NCI-H1436 (cell line): ENCODE measurements at places on chromosomes 3 and 15.

DNA sequence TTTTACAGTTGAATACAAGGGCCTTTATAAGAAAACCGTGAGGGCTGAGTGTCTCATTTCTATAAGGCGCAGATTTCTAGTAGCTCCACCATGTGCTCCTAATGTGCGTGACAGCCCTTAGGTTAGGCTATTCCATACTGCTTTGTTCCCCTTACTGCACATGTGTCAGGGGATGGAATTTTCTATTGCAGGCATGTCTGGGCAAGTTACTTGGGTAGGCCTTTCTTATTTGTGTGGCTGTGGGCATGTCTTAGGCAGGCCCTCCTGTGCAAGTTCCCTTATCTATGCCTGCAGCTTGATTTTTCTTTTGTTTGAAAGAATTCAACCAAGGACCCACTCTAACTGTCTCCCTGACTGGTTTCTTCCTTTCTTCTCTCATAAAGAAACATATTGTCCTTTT lies 434.2 kb upstream of the CNTN3 start:
- no peak for DNase-seq

DNA sequence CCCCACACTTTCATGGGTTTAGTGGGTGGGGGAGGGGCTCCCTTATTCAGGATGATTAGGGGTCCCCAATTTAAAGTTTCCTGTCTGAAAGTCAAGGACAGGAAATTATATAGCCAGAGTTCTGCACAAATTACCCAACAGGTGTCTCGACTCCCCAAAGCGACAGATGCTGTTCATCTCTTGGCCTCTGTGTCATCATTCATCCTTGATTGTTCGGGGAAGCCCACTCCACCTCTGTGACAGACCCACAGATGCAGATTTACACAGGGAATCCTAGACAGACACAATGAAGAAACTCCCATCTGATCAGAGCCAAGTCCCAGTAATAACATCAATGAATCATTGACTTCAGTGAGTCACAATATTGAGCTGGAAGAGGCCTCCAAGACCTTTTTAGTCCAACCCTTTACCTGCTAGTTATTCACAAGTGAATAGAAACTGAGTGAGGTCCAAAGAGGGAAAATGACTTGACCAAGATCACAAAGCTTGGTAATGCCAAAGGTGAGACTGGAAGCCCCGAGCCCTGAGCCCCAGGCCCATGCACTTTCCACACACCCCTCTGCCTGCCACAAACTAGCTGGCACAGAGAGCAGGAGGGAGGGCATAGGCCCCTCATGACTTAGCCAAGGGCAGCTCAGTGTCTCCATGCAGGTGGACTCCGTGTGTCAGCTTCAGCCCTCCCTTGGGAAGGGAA lies 7.9 kb upstream of the SRP14 start:
- DNase-seq: no peak

DNA sequence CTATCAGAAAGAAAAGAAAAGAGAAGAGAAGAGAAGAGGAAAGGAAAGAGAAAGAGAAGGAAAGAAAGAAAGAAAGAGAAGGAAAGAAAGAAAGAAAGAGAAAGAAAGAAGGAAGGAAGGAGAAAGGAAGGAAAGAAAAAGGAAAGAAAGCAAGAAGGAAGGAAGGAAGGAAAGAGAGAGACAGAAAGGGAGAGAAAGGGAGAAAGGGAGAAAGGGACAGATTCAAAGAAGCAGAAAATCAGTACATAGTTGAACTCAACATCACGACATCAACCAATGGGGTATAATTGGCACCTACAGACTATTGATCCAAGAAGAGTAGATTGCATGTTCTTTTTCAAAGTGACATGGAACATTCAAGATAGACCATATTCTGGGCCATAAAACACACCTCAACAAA lies 45.2 kb downstream of the HOMER2 start:
- no peak for DNase-seq

GRCh38 chr15:76335307-76336253 lies 993 bp upstream of the ISL2 start:
- no peak for DNase-seq

GRCh38 chr3:8413337-8413926 lies 88.2 kb upstream of the LMCD1 start:
- DNase-seq: no peak

DNA sequence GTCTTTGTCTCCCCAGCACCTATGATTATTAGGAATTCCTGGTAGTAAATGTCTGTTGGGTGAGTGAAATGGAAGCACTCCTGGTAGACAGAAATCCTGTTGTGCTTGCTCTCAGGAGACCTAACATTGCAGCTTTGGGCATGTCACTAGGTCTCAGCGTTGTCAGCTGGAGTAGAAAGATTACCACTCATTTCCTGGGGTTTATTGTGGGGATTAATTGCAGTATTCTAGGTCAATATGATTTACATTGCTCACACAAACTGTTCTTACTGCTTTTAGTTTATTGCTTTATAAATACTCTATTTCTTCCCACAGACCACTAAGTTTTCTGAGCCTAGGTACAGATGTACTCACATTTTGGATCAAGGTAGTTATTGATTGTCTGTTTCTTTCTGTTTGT lies 5.1 kb downstream of the TSEN2 start:
- DNase-seq: no peak

GRCh38 chr3:133828576-133829309 lies 23.1 kb downstream of the SRPRB start:
- no peak for DNase-seq

- DNase-seq: no peak
These were observed 598.6 kb downstream of the FOXP1 start for GRCh38 chr3:70984776-70985482.

DNA sequence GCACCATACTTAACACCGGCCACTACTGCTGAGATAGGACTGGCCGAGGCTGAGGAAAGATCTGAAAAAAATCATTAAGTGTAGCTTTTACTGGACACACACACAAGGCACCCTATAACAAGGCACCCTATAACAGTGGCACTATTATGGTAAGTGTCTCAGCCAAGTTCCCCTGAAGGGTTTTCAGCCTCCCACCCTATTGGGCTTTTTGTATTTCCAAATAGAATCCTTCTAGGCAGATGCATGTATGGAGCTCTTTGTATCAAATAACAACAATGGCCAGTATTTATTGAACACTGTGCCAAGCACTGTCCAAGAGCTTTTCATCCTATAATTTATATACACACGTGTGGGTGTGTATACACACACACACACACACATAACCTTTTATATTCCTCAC lies 6.7 kb upstream of the DNAJA4 start:
- DNase-seq: no peak

GRCh38 chr3:4906107-4906621 lies 73.1 kb upstream of the BHLHE40 start:
- DNase-seq: no peak

- no peak for DNase-seq
These were observed 64.3 kb downstream of the CASR start for GRCh38 chr3:122247825-122248185.

DNA sequence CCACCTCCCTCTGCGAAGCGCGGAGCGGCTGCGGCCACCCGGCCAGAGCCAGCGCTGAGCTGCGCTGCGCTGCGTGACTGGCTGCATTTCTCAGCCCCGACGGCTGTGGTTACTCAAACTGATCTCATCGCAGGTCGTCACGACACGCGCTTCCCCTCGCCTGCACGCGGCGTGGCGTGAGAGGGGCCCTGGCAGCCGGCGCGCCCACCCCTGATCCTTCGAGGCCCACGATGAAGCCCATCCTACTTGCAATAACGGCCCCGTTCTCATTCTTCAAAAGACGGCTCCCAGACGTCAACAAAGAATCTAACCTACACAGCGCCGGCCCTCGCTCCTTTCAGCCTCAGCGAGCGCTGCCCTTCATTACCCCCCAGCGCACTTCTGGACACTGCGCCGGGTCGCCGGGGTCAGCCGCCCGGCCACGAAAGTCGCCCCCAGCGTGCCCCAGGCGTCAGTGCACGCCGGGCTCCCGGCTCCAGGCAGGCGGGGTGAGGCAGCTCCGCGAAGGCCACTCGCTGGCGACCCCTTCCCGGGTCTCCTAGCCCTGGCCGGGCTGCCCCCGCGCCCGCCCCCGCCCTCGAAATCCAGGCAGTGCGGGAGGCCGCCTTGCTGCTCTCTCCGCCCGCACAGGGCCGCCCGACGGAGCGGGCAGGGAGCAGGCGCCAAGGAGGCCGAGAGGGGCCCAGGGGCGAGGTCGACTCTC lies 9.9 kb upstream of the LEKR1 start:
- no peak for DNase-seq

DNA sequence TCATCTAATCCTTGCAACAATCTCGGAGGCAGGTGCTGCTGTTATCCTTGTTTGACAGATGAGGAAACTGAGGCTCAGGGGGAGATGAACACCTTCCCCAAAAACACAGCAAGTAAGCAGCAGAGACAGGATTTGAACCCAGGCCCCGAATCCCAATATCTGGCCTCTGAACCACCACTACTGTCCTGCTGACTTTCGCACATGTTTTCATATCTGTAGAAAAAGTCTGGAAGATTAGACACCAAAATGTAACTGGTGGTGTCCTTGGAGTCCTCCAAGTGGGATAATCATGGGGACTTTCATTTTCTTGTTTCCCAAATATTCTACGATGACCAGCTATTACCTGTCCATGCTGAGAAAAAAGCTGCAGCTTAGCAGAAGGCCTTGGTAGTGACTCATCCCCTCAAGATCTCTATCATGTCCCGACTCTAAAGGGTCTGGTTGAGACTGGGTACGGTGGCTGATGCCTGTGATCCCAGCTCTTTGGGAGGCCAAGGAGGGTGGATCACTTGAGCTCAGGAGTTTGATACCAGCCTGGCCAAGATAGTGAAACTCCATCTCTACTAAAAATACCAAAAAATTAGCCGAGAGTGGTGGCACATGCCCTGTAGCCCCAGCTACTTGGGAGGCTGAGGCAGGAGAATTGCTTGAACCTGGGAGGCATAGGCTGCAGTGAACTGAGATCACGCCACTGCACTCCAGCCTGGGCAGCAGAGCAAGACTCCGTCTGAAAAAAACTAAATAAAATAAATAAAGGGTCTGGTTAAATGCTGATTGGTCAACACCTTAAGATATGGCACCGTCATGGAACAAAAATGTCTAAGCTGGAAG lies 8.6 kb downstream of the IRAK2 start:
- no peak for DNase-seq

DNA sequence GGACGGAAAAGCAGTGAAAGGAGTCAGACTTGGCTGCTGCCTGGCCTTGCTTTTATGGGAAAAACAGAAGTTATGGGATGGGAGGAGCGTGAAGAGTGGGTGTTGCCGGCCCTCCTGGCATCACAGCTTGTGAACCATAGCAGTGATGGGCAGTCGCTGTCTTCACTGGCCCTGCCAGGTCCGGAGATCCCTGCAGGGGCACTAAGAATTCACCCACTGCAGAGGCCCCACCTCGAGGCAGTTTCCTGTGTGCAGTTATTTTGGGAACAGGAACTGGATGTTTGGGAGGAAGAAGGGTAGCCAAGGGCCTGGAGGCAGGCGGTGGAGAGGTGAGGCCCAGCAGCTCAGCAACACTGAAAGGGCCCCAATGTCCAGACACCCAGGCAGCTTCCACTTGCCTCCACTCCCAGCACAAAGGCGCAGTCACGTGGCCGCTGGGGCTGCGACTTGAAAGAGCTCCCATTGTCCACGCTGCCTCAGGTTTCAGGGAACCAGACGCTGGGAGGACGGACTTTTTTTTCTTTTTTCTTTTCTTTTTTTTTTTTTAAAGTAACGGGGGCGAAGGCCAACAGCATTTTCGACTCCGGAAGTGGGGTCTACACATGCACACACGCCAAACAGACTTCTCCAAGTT lies 255.6 kb downstream of the ZNF621 start:
- DNase-seq: no peak

DNA sequence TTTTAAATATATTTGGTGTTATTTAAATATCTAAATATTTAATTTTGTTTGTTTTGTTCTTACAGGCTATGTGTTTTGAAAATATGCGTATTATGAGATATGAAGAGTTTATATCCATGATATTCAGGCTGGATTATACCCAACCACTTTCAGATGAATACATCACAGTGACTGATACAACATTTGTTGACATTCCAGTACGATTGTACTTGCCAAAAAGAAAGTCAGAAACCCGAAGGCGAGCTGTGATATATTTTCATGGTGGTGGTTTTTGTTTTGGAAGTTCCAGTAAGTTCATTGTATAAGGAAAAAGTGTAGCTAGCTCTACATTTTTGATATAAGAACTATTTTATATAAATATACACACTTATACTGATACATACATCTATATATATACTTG lies 6.9 kb downstream of the AADACL2 start:
- DNase-seq: no peak

DNA sequence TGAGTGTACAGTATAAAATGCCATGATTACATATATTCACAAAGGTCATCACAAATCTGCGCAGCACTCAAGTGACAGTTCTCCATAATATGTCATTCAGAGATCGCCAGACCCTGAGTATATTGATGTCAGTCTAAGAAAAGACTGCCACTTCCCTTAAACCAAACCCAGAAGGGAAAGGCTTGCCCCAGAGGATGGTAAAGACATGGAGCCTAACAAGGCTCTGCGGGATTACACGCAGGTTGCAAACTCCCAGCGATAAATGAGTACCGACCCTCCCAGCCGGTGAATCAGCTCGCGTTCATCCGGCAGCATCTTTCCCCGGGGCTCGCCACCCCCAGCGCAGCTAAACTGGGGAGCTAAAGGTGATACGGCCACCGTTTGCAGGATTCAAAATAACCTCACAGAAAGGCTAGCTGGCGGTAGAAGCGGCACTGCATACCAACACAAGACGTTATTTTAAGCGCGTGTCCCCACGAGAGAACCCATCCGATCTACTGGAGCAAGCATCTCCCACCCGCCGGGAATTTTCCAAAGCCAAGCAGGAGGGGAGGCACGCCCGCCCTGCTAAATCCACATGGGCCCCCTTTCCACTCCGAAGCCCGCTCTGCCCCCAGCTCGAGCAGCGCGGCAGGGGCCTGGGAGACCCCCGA lies 643 bp downstream of the MYO5A start:
- DNase-seq: no peak

DNA sequence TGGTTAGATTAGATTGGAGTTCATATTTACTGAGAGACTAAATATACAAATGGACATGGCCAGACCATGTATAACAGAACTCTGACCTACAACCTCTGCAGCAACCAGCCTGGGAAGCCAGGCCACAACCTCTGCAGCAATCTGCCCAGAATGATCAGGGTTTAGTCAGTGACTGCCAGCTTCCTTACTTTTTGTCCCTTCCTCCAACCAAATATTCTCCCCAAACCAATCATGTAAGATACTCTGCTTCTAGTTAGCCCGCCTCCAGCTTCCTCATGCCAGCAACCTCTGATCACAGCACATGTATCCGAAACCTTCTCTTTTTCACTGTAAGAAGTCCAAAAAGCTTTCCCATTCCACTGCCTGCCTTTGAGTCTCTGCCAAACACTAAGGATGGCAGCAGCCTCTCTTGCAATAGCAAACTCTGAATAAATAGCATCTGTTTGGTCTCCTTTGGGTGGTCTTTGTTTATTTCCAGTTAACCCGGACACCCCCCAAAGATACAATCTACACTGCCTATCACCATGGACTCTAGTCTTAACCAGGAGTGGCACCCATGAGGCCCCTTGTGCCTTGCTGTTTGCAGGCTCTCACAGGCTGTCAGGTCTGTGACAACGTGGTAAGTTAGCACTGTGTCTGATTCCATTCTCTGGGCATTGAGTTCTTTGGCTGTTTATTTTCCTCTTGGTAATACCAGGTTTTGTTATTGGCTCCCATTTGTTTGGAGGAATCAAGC lies 102.2 kb downstream of the ERC2 start:
- no peak for DNase-seq
